Right lobe of liver (tissue), 6 donors: ENCODE measurements at places on chromosomes 2 and 18.

GRCh38 chr2:95278051-95278471, 3.8 kb downstream of the PROM2 start:
- no peak overlapping the region for H3K27ac ChIP-seq
- no peak for DNase-seq
- H3K36me3 ChIP-seq = no peaks in the 10 kb centered on the region
- no peaks in the 10 kb centered on the region for H3K4me1 ChIP-seq

GRCh38 chr2:16218625-16219024, 278.3 kb downstream of the MYCN start:
- no peaks in the 10 kb centered on the region for H3K36me3 ChIP-seq
- H3K27me3 ChIP-seq = no peaks in the 10 kb centered on the region
- no peak overlapping the region for H3K27ac ChIP-seq
- no peak overlapping the region for H3K4me3 ChIP-seq
- no peaks in the 10 kb centered on the region for H3K4me1 ChIP-seq

DNA sequence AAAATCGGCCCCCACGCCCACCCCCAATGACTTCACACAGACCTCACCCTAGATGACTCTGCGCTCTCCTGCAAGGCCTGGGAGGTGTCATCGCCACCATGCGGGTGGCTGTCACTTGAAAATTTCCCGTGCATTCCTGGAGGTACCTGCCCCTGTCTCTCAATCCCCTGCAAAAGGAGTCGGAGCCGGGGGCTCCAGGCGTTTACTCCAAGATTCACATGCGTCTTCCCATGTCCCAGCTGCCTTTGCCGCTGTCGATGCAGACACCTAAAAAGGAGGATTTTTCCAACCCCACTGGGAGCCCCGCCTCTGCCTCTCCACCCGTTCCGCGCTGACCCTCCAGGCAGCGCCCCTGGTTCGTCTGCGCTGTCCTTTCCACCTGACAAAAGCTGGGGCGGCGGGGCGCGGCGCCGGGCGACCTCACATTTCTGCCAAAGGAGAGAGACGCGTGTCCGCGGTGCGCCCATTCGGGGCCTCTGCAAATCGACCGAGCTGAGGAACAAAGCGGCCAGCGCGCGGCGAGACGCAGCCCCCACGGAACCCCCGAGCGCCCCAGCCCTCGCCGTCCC, 667 bp downstream of the REEP1 start:
- no peaks in the 10 kb centered on the region for H3K36me3 ChIP-seq
- H3K27me3 ChIP-seq = no peaks in the 10 kb centered on the region
- H3K4me1 ChIP-seq = no peaks in the 10 kb centered on the region
- peak overlapping the region; percentile 37 for H3K4me3 ChIP-seq
- DNase-seq = no peak
- H3K27ac ChIP-seq = no peak overlapping the region

DNA sequence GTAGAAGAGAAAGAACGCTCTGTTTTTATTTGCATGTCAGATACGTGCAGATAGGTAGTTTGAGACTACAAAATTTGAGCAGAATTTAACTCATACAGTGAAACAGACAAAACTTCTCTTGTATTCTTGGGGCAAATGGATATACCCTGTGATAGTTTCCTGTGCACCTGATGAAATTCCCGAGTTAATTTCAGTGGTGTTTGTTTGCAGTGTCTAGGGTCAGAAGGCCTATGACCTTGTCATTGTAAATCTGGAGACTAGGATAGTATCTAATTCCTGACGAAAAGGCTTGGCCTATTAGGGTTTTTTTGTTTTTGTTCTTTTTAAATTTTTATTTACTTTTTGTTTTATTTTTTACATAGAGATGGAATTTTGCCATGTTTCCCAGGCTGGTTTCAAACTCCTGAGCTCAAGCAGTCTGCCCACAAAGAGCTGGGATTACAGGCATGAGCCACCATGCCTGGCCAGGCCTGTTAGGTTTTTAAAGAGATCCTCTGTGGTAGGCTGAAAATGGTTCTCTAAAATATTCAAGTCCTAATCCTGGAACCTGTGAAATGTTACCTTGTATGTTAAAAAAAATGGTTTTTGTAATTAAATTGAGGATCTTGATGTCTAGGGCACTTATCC, 17.6 kb downstream of the LCLAT1 start:
- H3K36me3 ChIP-seq = no peaks in the 10 kb centered on the region
- no peaks in the 10 kb centered on the region for H3K4me1 ChIP-seq
- H3K4me3 ChIP-seq = no peak overlapping the region
- no peaks in the 10 kb centered on the region for H3K27me3 ChIP-seq
- DNase-seq = no peak

GRCh38 chr2:60719331-60719730, 36.7 kb upstream of the PAPOLG start:
- H3K4me1 ChIP-seq = no peaks in the 10 kb centered on the region
- H3K27ac ChIP-seq = no peak overlapping the region
- no peaks in the 10 kb centered on the region for H3K36me3 ChIP-seq
- no peak overlapping the region for H3K4me3 ChIP-seq
- H3K27me3 ChIP-seq = no peaks in the 10 kb centered on the region

DNA sequence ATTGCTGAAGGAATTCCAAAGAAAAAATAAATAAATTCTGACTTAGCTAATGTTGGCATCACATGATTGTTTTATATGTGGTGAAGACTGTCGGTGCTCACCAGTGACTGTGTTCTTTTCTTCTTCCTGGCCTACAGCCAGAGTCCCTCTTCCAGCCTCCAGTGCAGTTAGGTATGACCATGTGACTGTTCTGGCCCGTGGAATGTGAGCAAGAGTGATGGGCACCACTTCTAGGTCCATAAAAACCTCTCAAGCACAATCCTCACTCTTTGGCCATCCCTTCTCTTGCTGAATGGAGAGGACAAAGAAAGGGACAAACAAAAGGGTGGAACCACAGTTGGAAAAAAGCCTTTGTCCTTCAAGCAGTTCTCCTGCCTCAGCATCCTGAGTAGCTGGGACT, 39.0 kb upstream of the BMPR2 start:
- no peaks in the 10 kb centered on the region for H3K27me3 ChIP-seq
- no peak overlapping the region for H3K4me3 ChIP-seq

GRCh38 chr2:133602538-133602937, 34.3 kb upstream of the NCKAP5 start:
- no peak overlapping the region for H3K4me3 ChIP-seq
- H3K4me1 ChIP-seq = peaks cover 6% of the 10 kb centered on the region
- no peak for DNase-seq
- no peaks in the 10 kb centered on the region for H3K27me3 ChIP-seq
- H3K36me3 ChIP-seq = no peaks in the 10 kb centered on the region

GRCh38 chr2:6933911-6934310, 16.7 kb downstream of the RNF144A start:
- H3K27me3 ChIP-seq = no peaks in the 10 kb centered on the region
- H3K4me3 ChIP-seq = no peak overlapping the region
- DNase-seq = no peak
- no peaks in the 10 kb centered on the region for H3K36me3 ChIP-seq

- no peaks in the 10 kb centered on the region for H3K4me1 ChIP-seq
- H3K36me3 ChIP-seq = no peaks in the 10 kb centered on the region
- H3K4me3 ChIP-seq = no peak overlapping the region
- DNase-seq = no peak
These were observed 81.6 kb upstream of the SALL3 start for GRCh38 chr18:78898066-78898465.

DNA sequence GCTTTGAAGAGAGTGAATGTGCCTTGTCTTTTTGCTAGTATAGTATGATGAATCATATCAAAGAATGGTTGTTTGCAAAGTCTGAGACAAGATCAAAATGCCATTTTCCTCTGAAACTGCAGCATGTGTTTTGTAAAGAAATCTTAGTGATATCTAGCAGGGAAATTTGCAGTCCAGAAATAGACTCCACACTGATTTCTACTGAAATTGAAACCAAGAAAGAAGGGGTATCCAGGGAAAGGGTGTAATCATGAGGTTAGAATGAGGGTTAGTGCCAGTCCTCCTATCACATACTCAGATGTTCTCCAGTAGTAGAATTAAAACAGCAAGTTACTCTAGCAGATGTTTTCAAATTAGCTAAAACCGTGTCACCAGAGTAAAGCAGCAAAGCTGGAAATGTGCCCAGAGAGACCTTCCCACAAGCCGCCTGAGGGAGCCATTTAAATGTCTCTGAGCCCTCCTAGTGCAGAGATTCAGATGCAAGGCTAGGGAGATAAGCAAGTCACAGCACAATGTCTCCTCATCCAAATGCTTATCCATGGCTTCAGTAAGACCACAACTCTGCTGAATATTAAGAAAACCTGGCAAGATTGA, 4.9 kb downstream of the DLGAP1 start:
- H3K36me3 ChIP-seq = no peaks in the 10 kb centered on the region
- H3K4me3 ChIP-seq = no peak overlapping the region
- no peak for DNase-seq
- H3K27me3 ChIP-seq = no peaks in the 10 kb centered on the region

GRCh38 chr2:80164375-80164774, 140.2 kb downstream of the LRRTM1 start:
- H3K4me3 ChIP-seq = no peak overlapping the region
- H3K36me3 ChIP-seq = no peaks in the 10 kb centered on the region
- H3K27ac ChIP-seq = no peak overlapping the region
- H3K4me1 ChIP-seq = no peaks in the 10 kb centered on the region
- no peak for DNase-seq

DNA sequence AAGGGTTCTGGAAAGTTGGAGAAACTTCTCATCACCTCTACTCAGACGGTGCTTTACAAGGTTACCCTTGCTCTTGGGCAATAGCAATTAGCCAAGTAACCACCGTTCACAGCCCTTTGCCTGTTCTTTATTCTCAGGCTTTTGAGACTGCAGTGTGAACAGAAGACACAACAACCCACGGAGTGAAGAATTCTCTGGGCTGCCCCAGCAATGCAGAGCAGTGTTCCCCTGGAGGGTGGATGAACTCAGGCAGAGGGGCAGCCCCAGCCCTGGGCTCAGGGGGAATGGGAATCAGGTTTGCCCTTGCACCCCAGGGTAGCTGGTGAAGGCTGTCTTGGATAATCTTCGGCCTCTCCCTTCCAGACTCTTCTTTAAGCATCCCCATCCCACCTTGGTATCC, 69.1 kb downstream of the MCFD2 start:
- H3K27me3 ChIP-seq = no peaks in the 10 kb centered on the region
- no peak for DNase-seq
- no peaks in the 10 kb centered on the region for H3K4me1 ChIP-seq
- peak overlapping the region; percentile 74 for H3K27ac ChIP-seq
- no peaks in the 10 kb centered on the region for H3K36me3 ChIP-seq

- H3K27me3 ChIP-seq = no peaks in the 10 kb centered on the region
- H3K4me1 ChIP-seq = no peaks in the 10 kb centered on the region
- no peak overlapping the region for H3K4me3 ChIP-seq
- no peak overlapping the region for H3K27ac ChIP-seq
- DNase-seq = no peak
These were observed 793.0 kb upstream of the FANCL start for GRCh38 chr2:59034106-59034505.

GRCh38 chr2:64661741-64662169, 8.0 kb upstream of the SERTAD2 start:
- no peaks in the 10 kb centered on the region for H3K27me3 ChIP-seq
- no peaks in the 10 kb centered on the region for H3K36me3 ChIP-seq
- H3K4me3 ChIP-seq = no peak overlapping the region
- no peaks in the 10 kb centered on the region for H3K4me1 ChIP-seq

- DNase-seq = no peak
- no peak overlapping the region for H3K27ac ChIP-seq
- H3K27me3 ChIP-seq = no peaks in the 10 kb centered on the region
- H3K4me3 ChIP-seq = no peak overlapping the region
- no peaks in the 10 kb centered on the region for H3K36me3 ChIP-seq
These were observed 107.1 kb downstream of the THADA start for GRCh38 chr2:43488737-43489136.

GRCh38 chr2:153645599-153645998, 167.0 kb upstream of the RPRM start:
- no peak overlapping the region for H3K4me3 ChIP-seq
- H3K27me3 ChIP-seq = no peaks in the 10 kb centered on the region
- no peak for DNase-seq
- H3K27ac ChIP-seq = no peak overlapping the region

GRCh38 chr2:195534971-195535370, 122.1 kb upstream of the SLC39A10 start:
- no peaks in the 10 kb centered on the region for H3K27me3 ChIP-seq
- DNase-seq = no peak
- peaks cover 4% of the 10 kb centered on the region for H3K4me1 ChIP-seq
- no peak overlapping the region for H3K27ac ChIP-seq
- no peak overlapping the region for H3K4me3 ChIP-seq

DNA sequence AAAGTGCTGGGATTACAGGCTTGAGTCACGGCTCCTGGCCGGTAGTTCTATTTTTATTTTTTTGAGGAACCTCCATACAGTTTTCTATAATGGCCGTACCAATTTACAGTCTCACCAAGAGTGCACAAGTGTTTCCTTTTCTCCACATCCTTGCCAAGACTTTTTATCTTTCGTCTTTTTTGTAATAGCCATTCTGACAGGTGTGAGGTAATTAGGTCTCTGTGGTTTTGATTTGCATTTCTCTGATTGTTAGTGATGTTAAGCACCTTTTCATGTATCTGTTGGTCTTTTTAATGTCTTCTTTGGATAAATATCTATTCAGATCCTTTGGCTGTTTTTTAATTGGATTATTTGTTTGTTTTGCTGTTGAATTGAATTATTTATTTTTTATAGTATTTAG, 9.3 kb downstream of the ARMC9 start:
- H3K4me3 ChIP-seq = no peak overlapping the region
- no peaks in the 10 kb centered on the region for H3K27me3 ChIP-seq
- no peaks in the 10 kb centered on the region for H3K4me1 ChIP-seq
- no peaks in the 10 kb centered on the region for H3K36me3 ChIP-seq
- DNase-seq = no peak

DNA sequence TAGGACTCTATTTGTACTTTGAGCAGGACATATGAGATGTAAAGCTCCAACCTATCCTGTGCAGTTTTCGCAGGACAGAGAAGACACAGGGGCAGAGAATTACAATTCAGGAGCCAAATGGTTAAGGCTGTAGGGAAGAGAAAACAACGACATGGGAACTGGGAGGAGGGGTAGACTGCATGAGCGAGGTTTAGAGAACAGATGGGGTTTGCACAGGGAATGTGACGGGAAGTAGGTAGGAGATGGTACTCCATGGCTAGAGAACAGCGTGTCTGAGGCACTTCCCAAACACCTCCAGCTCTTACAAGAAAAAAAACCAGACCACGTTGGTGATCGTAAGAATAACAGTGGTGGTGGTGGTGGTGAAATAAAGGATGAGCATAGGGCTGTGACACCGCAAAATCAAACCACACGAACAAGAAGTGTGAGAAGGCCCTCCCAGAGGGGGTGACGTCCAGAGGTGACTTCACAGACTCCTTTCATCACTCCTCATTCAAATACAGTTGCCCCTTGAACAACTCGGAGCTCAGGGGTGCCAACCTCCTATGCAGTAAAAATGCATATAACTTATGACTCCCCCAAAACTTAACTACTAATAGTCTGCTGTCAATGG, 92.7 kb downstream of the FARSB start:
- no peaks in the 10 kb centered on the region for H3K4me1 ChIP-seq
- no peaks in the 10 kb centered on the region for H3K36me3 ChIP-seq
- H3K4me3 ChIP-seq = no peak overlapping the region
- no peaks in the 10 kb centered on the region for H3K27me3 ChIP-seq
- DNase-seq = no peak
- H3K27ac ChIP-seq = no peak overlapping the region

- no peak overlapping the region for H3K4me3 ChIP-seq
- no peaks in the 10 kb centered on the region for H3K4me1 ChIP-seq
- no peak overlapping the region for H3K27ac ChIP-seq
- H3K36me3 ChIP-seq = no peaks in the 10 kb centered on the region
- no peaks in the 10 kb centered on the region for H3K27me3 ChIP-seq
These were observed 31.3 kb downstream of the TMEM177 start for GRCh38 chr2:119710281-119710680.

GRCh38 chr2:35410431-35411061, 945.0 kb upstream of the CRIM1 start:
- H3K27me3 ChIP-seq = no peaks in the 10 kb centered on the region
- no peaks in the 10 kb centered on the region for H3K4me1 ChIP-seq
- H3K4me3 ChIP-seq = no peak overlapping the region

GRCh38 chr2:160492401-160493226, 993 bp downstream of the RBMS1 start:
- peak; percentile 88 for DNase-seq
- no peaks in the 10 kb centered on the region for H3K36me3 ChIP-seq
- peaks cover 7% of the 10 kb centered on the region for H3K4me1 ChIP-seq
- peak overlapping the region; percentile 87 for H3K4me3 ChIP-seq
